ENCODE measurements at places on chromosomes 16 and 17.
A peak's percentile ranks its signal among the peaks of the same experiment; 100 is the strongest.

DNA sequence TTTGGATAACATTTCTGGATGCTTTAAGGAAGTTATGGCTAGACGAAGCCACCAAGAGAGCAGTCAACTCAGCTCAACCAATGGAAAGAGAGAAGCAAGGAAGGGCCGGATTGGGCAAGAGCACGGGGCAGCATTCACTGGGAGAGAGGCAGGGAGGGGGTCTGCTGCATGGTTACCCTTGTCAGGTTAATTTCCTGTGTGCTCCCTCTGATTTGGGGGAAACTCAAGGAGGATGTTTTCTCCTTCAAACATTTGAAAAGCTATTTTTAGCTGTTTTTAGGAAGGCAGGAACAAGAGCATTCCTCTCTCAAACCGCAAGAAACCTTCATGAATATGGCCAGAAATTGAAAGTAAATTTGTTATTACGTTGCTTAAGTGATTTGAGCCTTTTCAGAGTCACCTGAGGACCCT lies 118.5 kb upstream of the ZFHX3 start:
- no peak overlapping the region for H3K27ac ChIP-seq
- no peaks in the 10 kb centered on the region for H3K27me3 ChIP-seq
- DNase-seq = no peak
- H3K36me3 ChIP-seq = no peaks in the 10 kb centered on the region
- no peak overlapping the region for H3K4me3 ChIP-seq

- no peak overlapping the region for H3K4me3 ChIP-seq
- peaks cover 11% of the 10 kb centered on the region for H3K4me1 ChIP-seq
- H3K36me3 ChIP-seq = peaks cover 17% of the 10 kb centered on the region
- DNase-seq = no peak
- no peak overlapping the region for H3K27ac ChIP-seq
Measured at GRCh38 chr17:39663688-39664580, 1.2 kb upstream of the TCAP start.

GRCh38 chr16:26301516-26301915 lies 609.8 kb downstream of the HS3ST4 start:
- no peaks in the 10 kb centered on the region for H3K27me3 ChIP-seq
- H3K4me3 ChIP-seq = no peak overlapping the region
- DNase-seq = no peak
- no peaks in the 10 kb centered on the region for H3K36me3 ChIP-seq
- no peak overlapping the region for H3K27ac ChIP-seq

DNA sequence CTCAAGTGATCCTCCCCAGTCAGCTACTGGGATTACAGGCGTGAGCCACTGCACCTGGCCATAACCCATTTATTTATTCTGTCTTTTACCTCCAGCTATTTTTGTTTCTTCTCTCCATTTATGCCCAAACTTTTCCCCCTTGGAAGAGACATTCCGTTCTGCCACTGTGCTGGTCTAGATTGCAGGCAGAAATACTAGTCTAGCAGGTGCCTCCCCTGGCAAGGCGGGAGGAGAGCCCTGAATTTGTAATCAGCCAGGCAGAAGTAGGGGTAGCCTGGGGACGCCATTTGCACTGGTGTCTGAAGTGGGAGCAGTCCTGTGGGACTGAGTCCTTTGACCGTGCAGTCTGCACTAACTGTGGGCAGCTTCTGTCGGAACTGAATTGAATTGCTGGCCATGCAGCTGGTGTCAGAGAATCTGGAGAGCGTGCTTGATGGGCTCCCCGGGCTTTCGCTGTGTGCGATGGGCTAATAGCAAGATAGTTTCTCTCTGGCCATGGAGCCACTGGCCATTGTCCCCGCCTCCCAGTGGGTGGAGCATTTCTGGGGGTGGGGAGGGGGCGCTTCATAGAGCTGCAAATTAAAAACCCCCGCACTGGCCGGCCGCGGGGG lies 31.5 kb upstream of the LITAF start:
- no peaks in the 10 kb centered on the region for H3K27me3 ChIP-seq
- no peak for DNase-seq
- no peak overlapping the region for H3K27ac ChIP-seq
- no peak overlapping the region for H3K4me3 ChIP-seq
- H3K36me3 ChIP-seq = no peaks in the 10 kb centered on the region

DNA sequence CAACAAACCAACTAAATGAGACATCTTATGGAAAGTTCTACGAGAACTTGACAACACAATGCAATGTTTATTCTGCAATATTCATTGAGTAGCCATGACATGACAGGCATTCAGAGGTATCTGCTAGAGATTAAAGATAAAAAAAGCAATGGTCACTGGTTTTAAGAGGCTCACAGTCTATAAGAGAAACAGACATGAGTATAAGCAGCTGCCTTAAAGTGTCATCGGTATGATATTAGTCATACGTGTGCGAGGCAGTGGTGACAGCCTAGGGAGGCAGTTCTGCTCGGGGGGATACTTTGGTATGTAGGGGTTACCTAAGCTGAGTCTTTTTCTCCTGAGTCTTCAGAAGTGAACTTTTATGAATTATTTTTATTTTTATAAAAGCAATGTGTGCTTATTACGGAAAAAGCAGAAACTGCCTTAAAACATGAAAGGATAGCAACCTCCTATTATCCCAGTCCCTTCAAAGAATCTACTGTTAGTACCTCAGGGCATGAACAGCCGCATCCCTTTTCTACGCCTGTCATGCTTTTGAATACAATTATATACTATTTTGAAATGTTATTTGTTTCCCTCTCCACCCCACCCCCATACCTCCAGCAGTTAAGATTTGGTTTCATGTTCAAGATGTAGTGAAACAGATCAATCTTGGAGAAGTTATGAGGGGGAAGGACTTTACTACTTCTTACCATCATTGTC lies 7.7 kb downstream of the ST6GALNAC1 start:
- peaks cover 15% of the 10 kb centered on the region for H3K4me1 ChIP-seq
- no peak overlapping the region for H3K27ac ChIP-seq
- no peaks in the 10 kb centered on the region for H3K27me3 ChIP-seq
- peak; percentile 35 for DNase-seq

GRCh38 chr16:86970726-86971125 lies 346.5 kb downstream of the C16orf95 start:
- H3K27ac ChIP-seq = no peak overlapping the region
- H3K4me3 ChIP-seq = no peak overlapping the region
- no peaks in the 10 kb centered on the region for H3K27me3 ChIP-seq
- H3K4me1 ChIP-seq = peaks cover 8% of the 10 kb centered on the region
- H3K36me3 ChIP-seq = no peaks in the 10 kb centered on the region
- no peak for DNase-seq

DNA sequence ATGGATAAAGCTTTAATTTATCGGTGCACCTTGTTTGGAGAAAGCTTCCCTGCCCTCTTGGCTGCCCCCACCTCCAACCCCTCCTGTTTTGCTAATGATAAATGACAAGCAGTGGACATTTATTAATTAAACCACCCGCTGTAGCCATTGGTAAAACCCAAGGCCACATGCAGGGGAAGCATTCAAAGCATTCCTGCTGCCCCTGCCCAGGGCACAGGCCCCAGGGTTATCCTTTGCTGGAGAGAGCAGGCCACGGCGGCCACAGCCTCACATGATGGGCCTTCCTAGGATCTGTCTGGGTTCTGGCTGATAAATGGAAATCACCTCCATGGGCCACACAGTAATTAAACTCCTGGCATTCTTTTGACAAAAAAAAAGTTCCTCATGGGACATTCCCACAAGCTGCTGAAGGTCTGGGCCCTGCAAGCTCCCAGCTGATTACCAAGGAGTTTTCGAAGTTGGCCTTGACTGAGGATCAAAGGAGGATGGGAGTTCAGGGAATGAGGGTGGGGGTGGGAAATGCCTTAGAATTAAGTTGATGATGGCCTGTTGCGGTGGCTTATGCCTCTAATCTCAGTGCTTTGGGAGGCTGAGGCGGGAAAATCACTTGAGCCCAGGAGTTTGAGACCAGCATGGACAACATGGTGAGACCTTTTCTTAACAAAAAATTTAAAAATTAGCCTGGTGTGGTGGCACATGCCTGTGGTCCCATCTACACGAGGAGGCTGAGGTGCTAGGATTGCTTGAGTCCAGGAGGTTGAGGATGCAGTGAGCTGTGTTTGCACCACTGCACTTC lies 35.5 kb downstream of the SOST start:
- DNase-seq = no peak
- H3K27me3 ChIP-seq = no peaks in the 10 kb centered on the region
- H3K4me1 ChIP-seq = peaks cover 80% of the 10 kb centered on the region
- no peak overlapping the region for H3K4me3 ChIP-seq
- H3K36me3 ChIP-seq = no peaks in the 10 kb centered on the region
- peak overlapping the region; percentile 28 for H3K27ac ChIP-seq

DNA sequence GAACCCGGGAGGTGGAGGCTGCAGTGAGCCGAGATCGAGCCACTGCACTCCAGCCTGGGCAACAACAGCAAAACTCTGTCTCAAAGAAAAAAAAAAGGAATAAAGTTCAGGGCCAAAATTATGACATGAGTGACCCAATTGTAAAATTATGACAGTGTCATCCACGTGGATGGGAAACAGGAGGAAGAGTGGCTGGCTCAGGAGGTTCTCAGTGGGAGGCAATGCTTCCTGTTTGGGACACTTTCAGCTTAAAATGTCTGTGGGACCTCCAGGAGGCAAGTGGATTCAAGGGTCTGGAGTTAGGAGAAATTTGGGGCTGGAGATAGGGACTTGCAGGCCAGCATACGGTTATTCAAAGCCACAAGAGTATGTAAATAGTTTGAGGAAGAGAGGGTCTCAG lies 8.0 kb upstream of the STX4 start:
- H3K27me3 ChIP-seq = no peaks in the 10 kb centered on the region
- DNase-seq = no peak
- no peak overlapping the region for H3K4me3 ChIP-seq
- no peaks in the 10 kb centered on the region for H3K36me3 ChIP-seq
- no peak overlapping the region for H3K27ac ChIP-seq

Measured in SJSA1 (cell line).